AG10803 (cell line): ENCODE measurements at places on chromosomes 3 and 15.

- no peak for DNase-seq
These were observed 49.9 kb upstream of the IQSEC1 start for GRCh38 chr3:13123013-13123654.

- DNase-seq, result no peak
These were observed 430.6 kb upstream of the MCTP2 start for GRCh38 chr15:93800805-93801204.

GRCh38 chr15:84823282-84823878, 6.2 kb downstream of the ALPK3 start:
- DNase-seq, result no peak

- DNase-seq, result no peak
These were observed 2.2 kb upstream of the EPHB3 start for GRCh38 chr3:184559336-184559735.

GRCh38 chr3:189809583-189809982, 178.4 kb downstream of the TP63 start:
- DNase-seq, result no peak

- no peak for DNase-seq
These were observed 2.6 kb downstream of the DUOXA2 start for GRCh38 chr15:45116482-45117307.

- DNase-seq, result peak; percentile 66
These were observed 82.9 kb downstream of the FSIP1 start for GRCh38 chr15:39699516-39700374.

GRCh38 chr3:185630182-185630622, 44.1 kb downstream of the SENP2 start:
- DNase-seq, result peak; percentile 53

DNA sequence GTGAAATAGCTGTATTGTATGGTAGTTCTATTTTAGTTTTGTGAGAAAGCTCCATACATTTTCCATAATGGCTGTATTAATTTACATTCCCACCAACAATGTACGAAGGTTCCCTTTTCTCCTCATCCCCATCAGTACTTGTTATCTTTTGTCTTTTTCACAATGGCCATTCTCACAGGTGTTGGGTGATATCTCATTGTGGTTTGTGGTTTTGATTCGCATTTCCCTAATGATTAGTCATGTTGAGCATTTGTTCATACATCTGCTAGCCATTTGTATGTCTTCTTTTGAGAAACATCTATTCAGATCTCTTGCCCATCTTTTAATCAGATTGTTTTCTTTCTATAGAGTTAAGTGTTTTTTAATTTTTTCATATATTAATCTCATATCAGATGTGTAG, 931.9 kb downstream of the IGSF11 start:
- no peak for DNase-seq

DNA sequence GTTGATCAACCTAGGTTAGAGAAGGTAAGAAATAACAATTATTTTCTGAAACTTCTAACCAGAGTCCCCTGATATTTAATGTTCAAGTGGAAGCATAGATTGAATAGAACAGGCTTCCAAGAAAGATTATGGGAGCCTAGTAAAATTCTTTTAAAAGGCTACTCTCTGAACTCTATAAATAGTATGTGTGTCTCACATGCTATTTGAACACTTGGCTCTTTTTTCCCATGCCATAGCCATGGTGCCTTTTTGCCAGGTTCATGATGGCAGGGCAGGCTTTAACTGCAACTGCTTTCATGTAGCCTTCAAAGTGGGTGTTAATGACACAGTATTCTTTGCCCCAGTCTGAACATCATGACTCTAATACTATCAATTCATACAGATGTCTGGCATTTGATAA, 22.9 kb upstream of the STRIT1 start:
- no peak for DNase-seq

GRCh38 chr3:23396746-23397145, 193.6 kb downstream of the UBE2E2 start:
- no peak for DNase-seq

DNA sequence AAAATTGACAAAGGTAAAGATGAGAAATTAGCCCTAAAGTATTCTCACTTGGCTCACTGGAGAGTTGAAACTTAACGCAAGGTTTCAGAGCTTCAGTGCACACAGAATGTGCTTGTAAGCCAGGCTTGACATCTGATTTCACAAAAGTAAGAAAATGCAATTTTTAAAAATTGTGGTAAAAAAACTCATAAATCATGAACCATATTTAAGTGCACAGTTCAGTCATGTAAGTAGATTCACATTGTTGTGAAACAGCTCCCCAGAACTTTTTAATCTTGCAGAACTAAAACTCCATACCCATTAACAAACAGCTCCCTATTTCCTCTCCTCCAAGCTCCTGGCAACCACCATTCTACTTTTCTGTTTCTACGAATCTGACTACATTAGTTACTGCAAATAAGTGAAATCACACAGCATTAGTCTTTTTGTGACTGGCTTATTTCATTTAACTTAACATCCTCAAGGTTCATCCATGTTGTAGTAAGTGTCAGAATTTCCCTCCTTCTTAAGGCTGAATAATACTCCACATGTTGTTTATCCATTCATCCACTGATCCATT, 14.5 kb downstream of the RTP3 start:
- no peak for DNase-seq

DNA sequence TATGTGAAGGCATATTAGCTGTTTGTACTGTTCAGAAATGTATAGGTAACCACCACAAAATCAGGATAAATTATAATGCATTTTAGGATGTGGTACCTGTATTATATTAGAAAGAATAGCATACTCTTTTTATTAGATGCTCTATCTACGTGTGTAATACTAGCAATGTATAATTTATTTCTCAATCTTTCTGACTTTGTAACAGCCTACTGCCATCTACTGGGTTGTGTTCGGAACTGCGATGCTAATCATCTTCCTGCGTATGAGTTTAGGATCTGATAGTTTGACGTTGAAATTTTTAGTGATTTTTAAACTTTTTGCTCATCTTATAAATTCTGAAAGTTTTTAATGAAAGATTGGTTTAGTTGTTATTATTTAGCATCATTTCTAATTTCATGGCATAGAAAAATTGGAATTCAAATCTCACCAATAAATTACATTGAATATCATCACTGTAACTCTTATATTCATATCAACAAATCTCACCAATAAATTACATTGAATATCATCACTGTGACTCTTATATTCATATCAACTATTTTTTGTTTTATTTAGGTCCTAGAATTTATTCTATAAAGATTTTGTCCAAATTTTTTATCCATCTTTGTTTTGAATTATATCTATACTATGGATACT, 322.7 kb upstream of the ZNF717 start:
- peak; percentile 46 for DNase-seq

DNA sequence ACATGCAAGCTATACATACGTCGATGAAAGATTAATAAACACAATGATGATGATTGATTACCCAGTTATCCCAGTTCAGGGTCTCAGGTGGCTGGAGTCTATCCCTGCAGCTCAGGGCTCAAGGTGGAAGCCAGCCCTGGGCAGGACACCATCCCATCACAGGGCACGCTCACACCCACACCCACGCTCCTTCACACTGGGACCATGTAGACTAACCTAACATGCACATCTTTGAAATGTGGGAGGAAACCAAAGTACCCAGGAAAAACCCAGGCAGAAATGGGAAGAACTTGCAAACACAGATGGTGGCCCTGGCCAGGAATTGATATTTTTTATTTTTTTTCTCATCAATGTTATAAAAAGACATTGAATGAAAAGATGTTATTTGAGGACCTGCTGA, 151.4 kb upstream of the MCTP2 start:
- DNase-seq, result no peak

GRCh38 chr3:61814674-61815073, 253.3 kb downstream of the PTPRG start:
- DNase-seq, result no peak

DNA sequence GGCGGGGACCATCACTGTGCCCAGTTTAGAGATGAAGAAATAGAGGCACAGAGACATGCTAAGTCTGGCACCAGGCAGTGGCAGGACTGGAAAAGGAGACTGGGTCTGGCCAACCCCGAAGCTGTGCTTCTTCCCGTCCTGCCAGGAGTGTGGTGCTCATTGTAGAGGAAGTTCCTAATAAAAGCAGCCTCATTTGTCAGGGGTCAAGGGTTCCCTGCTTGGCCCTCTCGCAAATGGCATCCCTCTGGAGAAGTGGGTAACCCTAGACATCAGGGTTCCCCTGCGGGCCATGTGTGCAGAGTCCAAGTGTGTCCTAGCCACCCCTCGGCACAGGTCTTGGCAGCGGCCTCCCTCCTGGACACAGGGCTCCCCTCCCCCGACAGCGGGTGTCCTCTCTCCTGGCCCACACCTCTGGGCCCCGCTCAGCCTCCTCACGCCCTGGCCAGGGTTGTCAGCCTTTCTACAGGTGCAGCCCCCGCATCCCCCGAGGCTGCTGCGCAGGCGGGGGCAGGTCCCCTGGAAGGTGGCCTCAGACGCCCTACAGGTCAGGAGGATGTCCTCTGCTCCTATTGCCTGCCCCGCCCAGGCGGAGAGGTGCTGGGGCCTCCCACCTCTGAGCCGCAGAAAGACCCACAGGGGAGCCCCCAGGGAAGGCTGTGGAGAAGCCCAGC, 61.8 kb upstream of the PRR20G start:
- DNase-seq, result no peak

GRCh38 chr3:114218578-114219185, 18.7 kb downstream of the ZNF80 start:
- no peak for DNase-seq

GRCh38 chr3:129278966-129279906, 566 bp downstream of the HMCES start:
- DNase-seq, result peak; percentile 25

- DNase-seq, result no peak
These were observed 356.1 kb downstream of the OTOL1 start for GRCh38 chr3:161852744-161853143.

GRCh38 chr3:62805106-62805505, 70.1 kb downstream of the CADPS start:
- no peak for DNase-seq

DNA sequence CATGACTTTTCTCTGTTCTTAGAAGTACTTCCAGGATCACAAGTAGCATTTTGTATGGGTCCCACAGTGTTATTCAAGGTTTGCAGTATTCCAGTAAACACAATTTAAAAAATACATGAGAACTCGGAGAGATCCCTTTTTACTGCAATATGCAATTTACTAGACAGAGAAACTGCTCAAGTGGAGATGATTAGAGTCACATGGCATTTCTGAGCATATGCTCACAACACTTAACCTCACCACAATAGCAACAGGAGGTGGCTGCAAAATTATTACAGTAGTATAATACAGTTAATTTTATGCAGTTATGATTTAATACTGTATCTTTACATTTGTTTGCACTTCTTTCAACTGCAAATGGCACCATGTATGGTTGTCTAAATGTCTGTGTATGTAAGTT, 87.5 kb downstream of the PIK3CB start:
- peak; percentile 13 for DNase-seq

GRCh38 chr3:150933473-150933995, 28.3 kb upstream of the MINDY4B start:
- DNase-seq, result no peak

DNA sequence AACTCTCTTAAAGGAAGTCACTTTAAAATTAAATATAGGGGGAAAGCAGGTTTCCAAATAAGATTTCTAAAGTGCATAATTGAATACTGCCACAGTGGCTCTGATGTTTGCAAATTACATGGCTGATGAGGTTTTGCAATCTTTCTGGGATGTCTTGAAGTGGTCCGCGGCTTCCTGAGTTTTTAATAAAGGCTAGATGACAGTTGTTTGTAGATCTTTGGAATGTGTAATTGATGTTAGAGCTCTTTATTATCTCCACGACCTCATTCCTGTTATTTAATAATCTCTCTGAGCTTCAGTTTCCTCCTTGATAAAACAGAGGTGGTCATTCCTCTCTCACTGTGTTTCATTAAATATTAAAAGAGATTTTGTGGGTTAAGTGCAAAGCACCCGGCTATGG, 27.0 kb upstream of the CEMIP start:
- no peak for DNase-seq

- no peak for DNase-seq
These were observed 51.9 kb downstream of the STARD5 start for GRCh38 chr15:81271761-81272644.

- DNase-seq, result peak; percentile 89
These were observed 453.0 kb upstream of the CFAP20DC start for GRCh38 chr3:59502806-59503205.

DNA sequence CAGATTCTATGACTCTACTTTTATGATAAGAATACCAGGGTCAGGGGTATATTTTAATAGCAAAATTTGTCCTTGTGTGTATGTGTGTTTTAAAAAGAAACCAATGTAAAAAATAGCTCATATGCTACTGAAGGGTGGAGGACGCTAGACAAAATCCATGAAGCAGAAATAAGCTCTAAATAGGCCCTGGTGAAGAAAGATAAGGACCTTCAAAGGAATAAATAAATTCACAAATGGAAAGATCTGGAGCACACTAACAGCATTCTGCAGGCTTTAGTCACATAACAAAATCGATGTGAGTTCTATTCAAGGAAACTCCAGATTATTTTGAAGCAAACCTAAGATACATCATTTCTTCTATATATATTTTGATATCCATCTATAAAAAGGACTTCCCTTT, 27.2 kb upstream of the ATP11B start:
- no peak for DNase-seq

GRCh38 chr15:42324308-42324707, 35.0 kb upstream of the CAPN3 start:
- no peak for DNase-seq

DNA sequence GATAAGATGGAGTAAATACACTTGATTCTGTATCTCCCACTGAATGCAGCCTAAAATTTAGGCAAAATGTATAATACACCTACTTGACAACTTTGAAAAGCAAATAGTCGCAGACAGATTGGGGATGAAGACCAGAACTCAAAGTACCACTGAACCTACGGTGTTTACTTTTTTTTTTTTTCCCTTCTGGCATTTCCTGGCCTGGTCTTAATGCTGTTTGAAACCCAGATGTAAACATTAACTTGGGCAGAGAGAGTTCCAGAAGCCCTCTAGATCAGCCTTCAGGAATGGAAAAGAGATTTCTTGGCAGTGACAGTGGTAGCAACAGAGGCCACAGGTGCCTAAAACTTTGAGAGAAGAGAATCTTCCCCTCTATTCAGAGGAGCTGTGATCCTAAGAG, 27.8 kb downstream of the ALPK3 start:
- no peak for DNase-seq

- DNase-seq, result no peak
These were observed 33.8 kb downstream of the CPNE4 start for GRCh38 chr3:132001036-132001435.

DNA sequence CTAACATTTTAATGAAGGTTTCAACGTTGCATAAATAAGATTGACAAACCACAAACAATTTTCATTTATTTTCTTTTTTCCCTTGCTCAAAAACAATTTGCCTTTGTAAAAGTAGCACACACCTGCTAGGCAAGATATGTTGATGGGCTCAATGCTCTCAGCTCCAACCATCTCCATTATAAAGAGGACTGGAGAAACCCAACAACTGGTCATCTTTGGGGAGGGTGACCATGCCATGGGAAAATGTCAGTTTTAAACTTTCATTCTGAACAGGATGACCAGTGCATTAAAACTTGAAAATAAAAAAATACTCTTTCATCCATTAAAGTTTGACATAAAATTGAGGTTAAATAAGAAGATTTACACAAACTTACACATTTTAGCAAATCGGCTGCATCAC, 183.7 kb downstream of the CFAP20DC start:
- DNase-seq, result no peak

- peak; percentile 11 for DNase-seq
These were observed 105.4 kb downstream of the ZIC1 start for GRCh38 chr3:147514366-147515160.

GRCh38 chr3:35784169-35784568, 144.8 kb downstream of the ARPP21 start:
- no peak for DNase-seq

GRCh38 chr3:151197981-151198767, 4.8 kb downstream of the GPR171 start:
- peak; percentile 49 for DNase-seq

- no peak for DNase-seq
These were observed 163.9 kb downstream of the WNT7A start for GRCh38 chr3:13715961-13716360.
